PC-9 (cell line): ENCODE measurements at places on chromosomes 11 and 22. TPM values are rescaled to one million over a fixed set of nuclear protein-coding genes. Genes with fewer than 3 reads are reported as not detected.
A peak's percentile ranks its signal among the peaks of the same experiment; 100 is the strongest.

Gene NAGA
- 13.8 and 15.9 TPM in 2 replicates for total RNA-seq

Gene PATE1
- not detected in 2 replicates for total RNA-seq

Gene MYO7A
- total RNA-seq: 2.4 and 3.5 TPM in 2 replicates

Gene UCP3
- 2.0 and 2.4 TPM in 2 replicates for total RNA-seq

GRCh38 chr11:7657306-7658025 is 15.8 kb downstream of the CYB5R2 start:
- peak; percentile 31 for DNase-seq

GRCh38 chr11:85076535-85077330 is 550.4 kb downstream of the DLG2 start:
- no peak for DNase-seq

GRCh38 chr11:66336234-66337102 is at the start of gene RIN1:
RIN1 (minus strand) TSS chr11:66336434; CDS start chr11:66336402, 32 bp downstream.
- DNase-seq: peak; percentile 90

- DNase-seq: no peak
These were observed at the start of gene APBB1 for GRCh38 chr11:6419009-6419631. APBB1 (minus strand) TSS chr11:6419094; CDS start chr11:6411347, 7,747 bp downstream.

- DNase-seq: no peak
These were observed 87.8 kb downstream of the COMMD9 start for GRCh38 chr11:36201411-36201810.

DNA sequence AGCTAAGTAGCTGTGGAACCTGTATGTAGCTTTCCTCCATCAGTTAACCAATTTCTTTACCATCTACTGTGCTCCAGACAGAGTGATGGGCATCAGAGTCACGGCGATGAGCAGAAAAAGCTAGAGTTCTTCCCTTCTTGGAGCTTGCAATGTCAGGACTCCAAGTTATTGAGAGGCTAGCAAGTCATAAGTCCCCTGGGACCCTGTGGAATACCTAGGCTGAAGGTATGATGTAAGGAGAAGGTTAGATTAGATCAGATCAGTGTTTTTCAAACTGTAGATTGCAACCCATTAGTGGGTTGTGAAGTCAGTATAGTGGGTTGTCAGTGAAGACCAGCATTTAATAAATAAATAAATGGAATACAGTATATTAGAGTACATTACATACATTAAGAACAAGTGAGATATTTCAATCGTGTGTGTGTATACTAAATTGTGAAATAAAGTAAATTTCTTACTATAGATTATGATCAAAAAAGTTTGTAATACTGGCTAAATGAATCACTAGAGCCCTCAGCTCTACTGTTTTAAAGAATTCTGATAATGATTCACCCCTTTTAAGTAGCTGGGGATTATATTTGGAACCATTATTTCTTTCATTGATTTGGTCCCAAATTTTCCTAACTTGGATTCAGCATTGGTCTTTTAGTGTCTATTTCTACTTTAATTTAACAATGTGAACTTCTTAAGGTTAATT is 52.3 kb downstream of the RASSF10 start:
- DNase-seq: no peak

DNA sequence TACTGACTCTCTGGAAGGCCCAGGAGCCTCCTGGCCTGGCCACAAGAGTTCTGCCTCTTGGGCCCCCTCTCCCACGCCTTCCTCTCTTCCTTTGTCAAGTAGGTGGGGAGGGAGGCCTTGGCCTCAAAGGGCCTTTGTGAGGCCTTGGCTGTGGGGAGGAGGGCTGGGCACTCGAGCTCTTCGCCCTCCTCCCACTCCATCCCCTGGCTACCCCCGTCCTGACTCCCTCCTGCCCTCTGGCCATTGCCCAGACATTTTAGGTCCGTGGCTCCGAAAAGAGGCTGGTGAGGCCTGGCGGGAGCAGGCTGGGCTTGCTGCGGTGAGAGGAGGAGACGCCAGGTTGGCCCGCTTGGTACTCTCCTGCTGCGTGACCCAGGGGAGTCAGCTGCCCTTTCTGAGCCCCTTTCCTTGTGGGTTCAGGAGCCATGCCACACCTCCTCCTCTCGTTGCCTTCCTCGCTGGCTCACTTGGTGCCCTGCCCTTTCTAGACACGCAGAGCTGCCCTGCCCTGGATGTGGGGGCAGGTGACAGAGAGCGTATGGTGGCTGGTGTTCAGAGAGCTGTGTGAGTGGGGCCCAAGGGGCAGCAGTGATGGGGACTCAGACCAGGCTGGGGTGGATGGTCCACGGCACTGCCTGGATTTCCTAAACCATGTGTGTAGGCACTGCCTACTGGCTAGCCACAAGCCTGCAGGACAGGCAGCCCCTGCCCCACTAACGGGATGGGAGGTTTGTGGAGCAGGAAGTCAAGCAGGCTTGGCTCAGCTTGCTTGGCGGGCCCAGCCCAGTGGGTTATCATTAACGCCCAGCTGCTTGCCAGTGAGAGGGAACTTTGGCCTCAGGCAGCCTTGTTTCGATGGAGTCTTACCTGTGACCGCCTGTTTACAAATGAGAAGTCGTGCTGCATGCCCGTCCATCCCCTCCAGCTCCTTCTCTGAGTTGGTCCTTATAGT is 15.8 kb upstream of the OMP start:
- DNase-seq: no peak

DNA sequence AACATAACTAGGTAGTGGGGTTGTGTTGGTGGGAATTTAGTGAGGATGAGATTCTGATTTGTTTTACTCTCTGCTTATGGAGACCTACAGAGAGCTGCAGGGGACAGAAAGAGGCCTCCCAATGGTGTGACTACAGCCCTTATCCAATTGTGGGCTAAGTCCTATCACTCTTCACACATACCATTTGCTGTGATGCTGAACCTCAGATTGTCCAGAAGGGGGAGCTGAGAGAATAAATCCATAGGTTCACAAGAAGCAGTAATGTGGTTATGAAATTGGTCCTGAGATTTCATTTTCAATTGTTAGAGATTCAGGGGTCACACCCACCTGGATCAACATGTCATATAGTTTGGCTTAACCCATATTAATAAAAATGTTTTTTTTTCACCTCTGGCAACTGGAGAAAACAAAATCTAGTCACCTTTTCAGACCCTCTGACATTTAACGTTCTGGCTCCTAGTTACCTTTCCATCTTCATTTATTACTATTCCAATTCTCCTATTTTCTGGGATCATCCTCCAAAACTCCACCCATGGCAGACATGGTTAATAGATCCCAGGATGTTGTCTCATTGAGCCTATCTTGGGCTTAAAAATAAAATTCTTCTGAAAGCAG is 53.3 kb upstream of the PTPN5 start:
- DNase-seq: peak; percentile 53

- DNase-seq: no peak
These were observed 435.5 kb downstream of the TBC1D22A start for GRCh38 chr22:47197773-47198500.

DNA sequence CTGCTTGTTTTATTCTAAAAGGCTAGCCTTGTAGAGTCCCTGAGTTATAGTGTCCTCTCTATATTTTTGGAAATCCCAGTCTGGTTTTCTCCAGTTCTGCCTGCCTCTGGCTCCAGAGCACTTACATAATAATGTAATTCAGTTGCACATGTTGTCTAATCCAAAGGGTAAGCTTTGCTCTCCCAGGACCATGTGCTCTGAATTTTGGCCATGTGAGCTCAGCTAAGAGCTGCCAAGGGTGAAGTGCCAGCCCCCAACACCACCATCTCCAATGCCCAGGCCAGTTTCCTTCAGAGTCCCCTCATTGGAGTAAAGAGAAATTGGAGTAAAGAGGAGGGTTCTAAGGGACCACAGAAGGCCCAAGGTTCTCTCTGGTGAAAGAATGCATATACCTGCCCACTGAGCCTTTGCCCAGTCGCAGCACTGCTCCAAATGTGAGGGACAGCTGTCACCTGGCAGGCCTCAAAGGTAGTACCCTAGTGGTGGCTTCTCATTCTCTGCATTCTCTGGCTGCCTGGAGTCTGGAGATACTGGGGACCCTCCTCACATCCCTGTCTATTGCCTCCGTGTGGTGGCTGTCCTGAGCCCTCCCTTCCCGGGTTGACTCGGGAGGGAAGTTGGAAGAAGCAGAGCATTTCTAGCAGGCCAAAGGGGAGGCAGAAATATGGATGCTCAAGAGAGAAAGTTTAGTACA is 4.9 kb downstream of the CRY2 start:
- no peak for DNase-seq

- no peak for DNase-seq
These were observed 111.8 kb downstream of the CTNND1 start for GRCh38 chr11:57873196-57873911.

DNA sequence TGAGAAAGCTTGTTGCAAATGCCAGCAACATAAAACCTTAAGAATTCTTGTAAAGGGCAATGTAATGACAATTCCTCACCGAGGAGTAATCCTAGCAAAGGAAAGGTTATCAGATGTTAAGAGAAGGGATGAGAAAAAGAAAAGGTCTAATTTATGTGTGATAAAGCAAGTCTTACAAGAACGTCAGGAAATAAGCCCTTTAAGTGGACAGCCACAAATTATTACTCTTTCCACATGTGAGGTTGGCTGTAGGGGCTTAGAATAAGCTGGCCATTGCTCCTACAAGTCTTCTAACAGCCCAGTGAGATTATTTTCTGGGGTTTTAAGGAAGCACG is 9.3 kb downstream of the LAYN start:
- no peak for DNase-seq

DNA sequence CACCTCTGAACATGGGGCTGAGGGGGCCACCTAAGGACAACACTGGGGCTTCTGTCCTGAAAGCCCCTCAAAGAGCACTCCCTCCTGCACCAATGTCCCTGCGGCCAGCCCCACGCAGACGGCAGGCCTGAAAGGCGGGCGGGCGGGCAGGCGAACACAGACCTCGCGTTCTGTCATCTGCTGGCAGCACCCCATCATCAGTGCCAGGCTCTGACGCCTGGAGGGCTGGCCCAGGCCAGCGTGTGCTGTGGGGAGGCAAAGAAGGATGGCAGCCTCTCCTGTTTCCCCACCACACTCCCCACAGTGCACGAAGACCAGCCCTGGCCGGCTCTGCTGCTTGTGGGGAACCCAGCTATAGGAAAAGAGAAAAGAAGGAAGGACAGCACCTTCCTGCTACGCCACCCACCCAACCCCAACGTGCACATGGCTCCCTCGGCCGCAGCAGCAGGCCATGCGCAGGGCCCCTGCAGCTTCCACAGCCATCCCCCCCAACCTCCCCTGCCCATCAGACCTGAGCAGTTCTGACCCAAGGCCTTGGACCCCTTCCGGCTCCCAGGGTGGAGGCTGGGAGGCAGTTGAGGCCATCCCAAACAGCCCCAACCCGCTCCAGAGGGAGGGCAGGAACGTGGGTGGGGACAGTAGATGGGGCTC is 3.5 kb downstream of the SBF1 start:
- no peak for DNase-seq
